Naive thymus-derived CD4-positive, alpha-beta T cell (primary cell): ENCODE measurements at places on chromosomes 13 and 19. TPM values are rescaled to one million over a fixed set of nuclear protein-coding genes. Genes with fewer than 3 reads are reported as not detected.
A peak's percentile ranks its signal among the peaks of the same experiment; 100 is the strongest.

- H3K27ac ChIP-seq = peak overlapping the region; percentile 7
- H3K36me3 ChIP-seq = peaks cover 23% of the 10 kb centered on the region
- H3K27me3 ChIP-seq = no peaks in the 10 kb centered on the region
- H3K4me3 ChIP-seq = no peak overlapping the region
Observed at GRCh38 chr13:73717632-73718031, 416.6 kb downstream of the KLF12 start.

Gene OR7A5
- not detected for polyA plus RNA-seq

- no peak for DNase-seq
- H3K27me3 ChIP-seq = no peaks in the 10 kb centered on the region
- peaks cover 30% of the 10 kb centered on the region for H3K36me3 ChIP-seq
- H3K4me1 ChIP-seq = no peaks in the 10 kb centered on the region
- H3K4me3 ChIP-seq = no peak overlapping the region
Observed at GRCh38 chr19:47363758-47364531, 14.8 kb downstream of the DHX34 start.

Gene UGGT2
- polyA plus RNA-seq = not detected

- no peaks in the 10 kb centered on the region for H3K27me3 ChIP-seq
- peak overlapping the region; percentile 82 for H3K27ac ChIP-seq
- DNase-seq = no peak
- H3K4me3 ChIP-seq = no peak overlapping the region
- peaks cover 73% of the 10 kb centered on the region for H3K4me1 ChIP-seq
- H3K36me3 ChIP-seq = peaks cover 7% of the 10 kb centered on the region
Observed at GRCh38 chr13:99370481-99371275, 63.5 kb upstream of the GPR183 start.

DNA sequence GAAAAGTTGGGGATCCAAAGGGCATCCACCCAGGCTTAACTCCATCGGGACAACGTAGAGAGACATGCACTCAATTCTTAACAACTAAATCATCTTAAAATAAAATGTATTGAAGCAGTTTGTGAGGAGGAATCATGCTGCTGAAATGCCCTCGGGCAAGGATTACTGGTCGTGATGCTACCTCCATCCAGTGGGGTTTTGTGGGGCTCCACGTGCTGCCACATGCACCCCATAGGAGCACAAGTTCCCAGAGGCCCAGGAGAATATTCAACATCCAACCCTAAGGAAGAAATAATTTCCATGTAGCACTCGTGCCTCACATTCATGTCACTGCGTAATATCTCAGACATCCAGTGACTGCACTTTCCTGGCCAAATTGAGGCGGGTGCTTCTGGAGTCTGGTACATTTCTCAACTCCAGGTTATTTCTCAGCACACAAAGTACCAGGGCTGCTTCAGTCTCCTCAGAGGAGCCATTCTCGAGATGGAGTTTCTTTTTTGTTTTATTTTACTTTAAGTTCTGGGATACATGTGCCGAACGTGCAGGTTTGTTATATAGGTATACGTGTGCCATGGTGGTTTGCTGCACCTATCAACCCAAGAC, 429.8 kb downstream of the FOXO1 start:
- no peaks in the 10 kb centered on the region for H3K27me3 ChIP-seq
- H3K36me3 ChIP-seq = no peaks in the 10 kb centered on the region
- DNase-seq = no peak
- no peaks in the 10 kb centered on the region for H3K4me1 ChIP-seq
- no peak overlapping the region for H3K27ac ChIP-seq

- no peaks in the 10 kb centered on the region for H3K27me3 ChIP-seq
- no peaks in the 10 kb centered on the region for H3K4me1 ChIP-seq
- H3K36me3 ChIP-seq = no peaks in the 10 kb centered on the region
- DNase-seq = no peak
Observed at GRCh38 chr13:64410276-64411053, 2819.7 kb downstream of the PCDH9 start.

GRCh38 chr13:37968555-37968954, 99.0 kb upstream of the TRPC4 start:
- no peaks in the 10 kb centered on the region for H3K36me3 ChIP-seq
- no peaks in the 10 kb centered on the region for H3K27me3 ChIP-seq
- H3K4me1 ChIP-seq = no peaks in the 10 kb centered on the region
- no peak overlapping the region for H3K27ac ChIP-seq

- no peak overlapping the region for H3K4me3 ChIP-seq
- H3K27ac ChIP-seq = no peak overlapping the region
- peaks cover 84% of the 10 kb centered on the region for H3K36me3 ChIP-seq
- H3K27me3 ChIP-seq = no peaks in the 10 kb centered on the region
- H3K4me1 ChIP-seq = no peaks in the 10 kb centered on the region
- no peak for DNase-seq
Observed at GRCh38 chr19:990119-990571, 6.0 kb downstream of the WDR18 start.

Gene ZNF568
- polyA plus RNA-seq = 15.1 TPM

Gene HNRNPA1L2
- 15.1 TPM for polyA plus RNA-seq

DNA sequence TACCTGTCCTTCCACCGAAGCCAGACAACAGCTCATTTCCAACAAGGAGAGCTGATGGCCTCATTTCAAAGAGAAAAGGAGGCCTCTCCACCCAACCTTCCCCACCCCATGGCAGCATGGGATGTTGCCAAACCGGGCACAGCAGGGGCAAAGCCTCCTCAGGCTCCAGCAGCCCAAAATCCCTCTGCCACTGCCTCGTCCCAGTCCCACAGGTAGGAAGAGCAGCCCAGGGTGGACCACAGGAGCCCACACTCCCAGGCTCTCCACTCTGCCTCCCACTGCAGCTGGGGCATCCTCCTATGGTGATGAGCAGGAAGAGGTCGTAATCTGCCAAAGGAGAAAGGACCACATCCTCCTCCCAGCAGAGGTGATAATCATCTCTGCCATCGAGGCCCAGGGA, 50.9 kb downstream of the PEPD start:
- H3K4me1 ChIP-seq = no peaks in the 10 kb centered on the region
- no peak for DNase-seq
- H3K36me3 ChIP-seq = peaks cover 11% of the 10 kb centered on the region
- no peak overlapping the region for H3K4me3 ChIP-seq
- H3K27ac ChIP-seq = no peak overlapping the region

Gene FXYD7
- 2.6 TPM for polyA plus RNA-seq

Gene SHISA2
- 0.95 TPM for polyA plus RNA-seq

Gene NBEA
- polyA plus RNA-seq = 1.5 TPM

DNA sequence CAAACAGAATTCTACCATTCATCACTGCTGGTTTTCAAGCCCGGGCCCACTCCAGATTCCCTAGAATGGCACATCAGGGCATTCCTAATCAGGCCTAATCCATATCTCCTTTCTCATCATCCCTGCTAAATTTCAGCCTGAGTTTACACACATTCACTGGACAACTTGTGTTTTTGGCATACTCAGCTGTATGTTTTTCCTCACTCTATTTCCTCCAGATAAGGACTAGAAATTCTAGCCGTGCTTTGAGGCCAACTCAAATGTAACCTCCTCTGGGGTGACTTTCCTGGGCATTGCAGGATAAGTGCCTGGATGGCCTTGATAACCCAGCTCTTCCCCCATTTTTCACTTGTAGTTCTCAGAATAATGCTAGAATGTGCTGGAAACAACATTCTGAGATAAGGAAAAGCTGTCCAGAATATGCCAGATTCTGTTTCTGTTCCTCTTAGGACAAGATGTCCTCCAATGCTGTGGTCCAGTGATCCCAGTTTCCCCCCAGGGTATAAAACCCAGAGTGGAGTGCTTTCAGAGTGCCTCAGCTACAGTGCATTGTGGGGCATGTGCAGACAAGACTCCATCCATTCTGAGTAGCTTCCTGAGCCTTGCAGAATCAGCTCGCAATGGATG, 66.9 kb upstream of the CLDN10 start:
- no peak for DNase-seq
- H3K27me3 ChIP-seq = no peaks in the 10 kb centered on the region
- no peak overlapping the region for H3K4me3 ChIP-seq
- H3K36me3 ChIP-seq = no peaks in the 10 kb centered on the region

Gene TEAD2
- not detected for polyA plus RNA-seq

GRCh38 chr19:2567580-2567979, 91.7 kb downstream of the GADD45B start:
- no peaks in the 10 kb centered on the region for H3K4me1 ChIP-seq
- no peak overlapping the region for H3K4me3 ChIP-seq
- H3K27ac ChIP-seq = no peak overlapping the region
- no peak for DNase-seq
- H3K36me3 ChIP-seq = no peaks in the 10 kb centered on the region

GRCh38 chr19:18161636-18162002, 8.7 kb downstream of the PIK3R2 start:
- H3K4me3 ChIP-seq = no peak overlapping the region
- peak overlapping the region; percentile 41 for H3K27ac ChIP-seq
- DNase-seq = no peak
- peaks cover 14% of the 10 kb centered on the region for H3K36me3 ChIP-seq

Gene RAB3A
- polyA plus RNA-seq = 1.9 TPM
